HFFc6 (cell line): ENCODE measurements at places on chromosomes 6 and 20.

DNA sequence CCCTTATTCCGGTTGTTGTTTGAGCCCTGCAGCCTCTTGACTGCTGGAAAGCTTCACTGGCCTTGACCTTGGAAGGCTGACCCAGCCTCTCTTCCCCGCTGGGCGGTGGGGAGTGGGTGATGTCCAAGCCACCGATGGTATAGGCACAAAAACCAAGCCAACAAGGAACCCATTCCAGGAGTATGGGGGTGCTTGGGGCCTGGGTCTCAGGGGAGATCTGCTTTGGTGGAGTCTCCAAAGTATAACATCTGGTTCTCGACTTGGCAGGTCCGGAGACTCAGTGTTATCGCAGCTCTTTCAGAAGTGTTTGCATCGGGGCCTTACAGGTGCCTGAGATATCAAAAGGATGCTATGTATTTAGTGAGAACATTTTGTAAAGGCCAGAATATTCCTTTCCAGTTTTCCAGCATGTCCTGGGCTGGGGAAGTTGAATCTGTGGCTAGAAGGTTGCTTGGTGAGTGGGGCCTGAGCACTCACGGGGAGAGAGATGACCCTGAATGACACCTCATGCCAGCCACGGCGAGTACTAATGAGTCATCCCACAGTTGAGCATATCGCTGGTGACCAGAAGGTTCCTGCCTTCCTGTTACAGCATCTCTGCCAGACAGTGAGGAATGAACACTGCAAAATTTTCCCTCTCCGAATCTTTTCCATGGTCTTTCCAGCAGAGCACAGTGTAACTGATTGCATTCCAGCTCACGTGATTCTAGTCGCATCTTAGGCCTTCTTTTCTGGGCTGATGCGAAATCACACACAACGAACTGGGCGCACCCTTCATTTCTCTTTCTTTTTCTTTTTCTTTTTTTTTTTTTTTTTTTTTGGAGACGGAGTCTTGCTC is 133.9 kb downstream of the ZDHHC14 start:
- H3K4me1 ChIP-seq: peaks cover 21% of the 10 kb centered on the region
- peak overlapping the region; percentile 72 for H3K27ac ChIP-seq
- peaks cover 5% of the 10 kb centered on the region; the same call in 1 of the 2 replicates for H3K36me3 ChIP-seq
- H3K27me3 ChIP-seq: no peaks in the 10 kb centered on the region
- peak overlapping the region; percentile 44 for H3K4me3 ChIP-seq

- H3K27ac ChIP-seq: peak overlapping the region; percentile 47
- peak; percentile 95 for DNase-seq
- no peaks in the 10 kb centered on the region for H3K27me3 ChIP-seq
- no peak overlapping the region for H3K4me3 ChIP-seq
Observed at GRCh38 chr6:149026530-149026942, 279.7 kb downstream of the UST start.

DNA sequence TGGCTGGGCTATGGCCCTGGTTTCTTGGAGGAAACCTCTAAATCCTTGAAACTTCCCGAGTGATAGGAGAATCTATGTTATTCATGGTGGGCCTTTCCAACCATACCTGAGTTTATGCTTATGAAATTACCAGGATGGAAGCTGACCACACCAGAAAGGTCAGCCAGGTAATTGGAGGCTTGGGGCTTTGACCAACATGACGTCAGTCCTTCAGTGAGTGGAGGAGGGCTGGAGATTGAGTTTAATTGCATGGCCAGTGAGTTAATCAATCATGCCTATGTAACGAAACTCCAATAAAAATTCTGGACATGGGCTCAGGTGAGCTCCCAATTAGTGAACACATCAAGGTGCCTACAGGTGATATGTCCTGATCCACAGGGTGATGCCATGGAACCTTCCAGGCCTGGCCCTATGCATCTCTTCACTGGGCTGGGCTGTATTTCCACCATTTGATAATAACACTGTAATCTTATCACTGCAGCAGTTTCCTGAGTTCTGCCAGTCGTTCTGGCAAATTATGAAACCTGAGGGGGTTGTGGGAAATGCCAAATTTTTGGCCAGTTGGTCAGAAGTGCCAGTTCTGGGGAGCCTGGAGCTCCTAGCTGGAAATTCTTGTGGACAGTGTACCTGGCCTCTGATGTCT is 106.5 kb downstream of the CDH26 start:
- H3K27me3 ChIP-seq: peaks cover 22% of the 10 kb centered on the region
- no peak overlapping the region for H3K27ac ChIP-seq
- H3K4me3 ChIP-seq: no peak overlapping the region

DNA sequence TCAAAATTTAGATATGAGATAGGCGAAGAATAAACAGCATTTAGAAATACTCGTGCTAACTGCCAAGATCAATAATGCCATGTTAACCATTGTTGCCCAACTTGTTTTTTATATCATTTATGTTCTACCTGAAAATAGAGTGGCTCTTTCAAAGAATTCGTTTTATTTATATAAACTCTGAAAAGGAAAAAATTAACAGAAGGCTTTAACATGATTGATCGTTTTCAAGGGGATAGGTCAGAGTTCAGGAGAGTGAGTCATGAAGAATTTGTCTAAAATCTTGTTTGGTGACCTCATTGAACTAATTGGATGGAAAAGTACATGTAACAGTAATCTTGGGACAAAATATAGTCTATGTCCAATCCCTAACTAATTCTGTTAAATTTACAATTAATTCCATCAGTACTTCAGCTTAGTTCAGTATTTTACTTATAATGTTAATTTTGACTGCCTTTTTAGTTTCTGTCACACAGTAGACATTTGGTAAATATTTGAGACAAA is 11.1 kb upstream of the ELOVL2 start:
- no peak for DNase-seq
- H3K4me3 ChIP-seq: no peak overlapping the region
- H3K27ac ChIP-seq: no peak overlapping the region
- no peaks in the 10 kb centered on the region for H3K36me3 ChIP-seq

DNA sequence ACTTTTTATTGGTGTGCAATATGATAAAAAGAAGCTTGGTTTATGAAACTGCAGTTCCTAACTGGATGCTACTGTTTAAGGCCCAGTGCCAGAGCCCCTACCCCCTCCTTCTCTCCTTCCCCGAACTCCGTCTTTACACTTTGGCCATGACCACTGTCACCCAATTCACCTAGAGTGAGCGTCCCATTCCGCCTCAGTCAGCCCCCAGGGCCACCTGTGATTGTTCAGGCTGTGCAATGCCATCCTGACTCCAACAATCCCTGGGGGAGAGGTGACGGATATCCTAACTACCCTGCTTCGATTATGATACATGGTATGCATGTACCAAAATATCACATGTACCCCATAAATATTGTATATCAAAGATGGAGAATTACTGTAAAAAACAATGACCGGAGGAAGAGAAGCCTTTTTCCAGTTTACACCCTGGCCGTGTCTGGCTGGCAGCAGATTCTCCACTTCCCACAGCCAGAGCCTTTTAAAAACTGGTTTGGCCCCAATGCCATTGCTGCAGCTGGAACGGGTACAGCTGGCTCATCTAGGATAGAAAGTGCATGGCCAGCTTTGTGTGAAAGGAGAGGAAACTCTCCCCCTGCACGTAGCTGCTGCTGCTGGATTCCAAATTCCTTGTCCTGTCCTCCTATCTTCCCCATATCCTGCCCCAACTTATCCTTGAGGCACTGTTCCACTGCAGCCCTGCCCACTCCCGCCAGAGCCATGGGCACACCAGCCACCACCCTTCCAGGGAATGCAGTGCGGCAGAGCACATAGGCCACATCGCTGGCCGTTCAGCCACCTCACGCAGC is 99.7 kb downstream of the JPH2 start:
- DNase-seq: no peak
- no peak overlapping the region for H3K27ac ChIP-seq
- H3K27me3 ChIP-seq: no peaks in the 10 kb centered on the region
- H3K4me3 ChIP-seq: no peak overlapping the region
- peaks cover 42% of the 10 kb centered on the region for H3K4me1 ChIP-seq
- H3K36me3 ChIP-seq: no peaks in the 10 kb centered on the region

- H3K27me3 ChIP-seq: no peaks in the 10 kb centered on the region
- no peaks in the 10 kb centered on the region for H3K4me1 ChIP-seq
- H3K4me3 ChIP-seq: no peak overlapping the region
- no peaks in the 10 kb centered on the region for H3K36me3 ChIP-seq
- DNase-seq: no peak
Observed at GRCh38 chr20:40197691-40198090, 491.3 kb downstream of the MAFB start.

- H3K27me3 ChIP-seq: no peaks in the 10 kb centered on the region
- no peak overlapping the region for H3K4me3 ChIP-seq
Observed at GRCh38 chr6:52263709-52264540, 19.6 kb upstream of the IL17F start.

GRCh38 chr6:149463781-149464180 is 21.0 kb downstream of the ZC3H12D start:
- H3K27ac ChIP-seq: no peak overlapping the region
- peaks cover 4% of the 10 kb centered on the region for H3K27me3 ChIP-seq
- peak; percentile 10 for DNase-seq

DNA sequence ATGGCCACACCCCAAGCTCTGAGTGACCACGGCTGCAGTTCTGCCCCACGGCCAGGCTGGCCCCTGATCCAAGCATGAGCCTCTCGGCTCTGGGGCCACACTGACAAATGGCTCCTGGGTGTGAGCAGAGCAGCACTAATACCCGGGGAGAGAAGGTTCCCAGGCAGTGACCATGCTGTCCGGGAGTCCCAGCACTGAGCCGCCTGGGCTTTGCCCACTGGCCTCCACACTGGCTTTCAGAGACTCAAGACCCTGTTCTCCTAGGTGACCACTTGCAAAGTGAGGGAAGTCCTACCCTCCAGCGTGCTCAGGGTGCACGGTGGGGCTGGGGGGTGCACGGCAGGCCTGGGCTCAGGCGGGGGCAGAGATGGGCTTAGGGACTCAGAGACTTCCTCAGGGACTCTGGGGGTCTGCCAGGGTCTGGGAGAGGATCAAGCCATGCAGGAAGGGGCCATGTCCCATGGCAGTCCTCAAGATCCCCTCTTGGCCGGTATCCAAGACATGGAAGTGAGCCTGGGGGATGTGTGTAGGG is 220.2 kb upstream of the RNF24 start:
- no peak overlapping the region for H3K4me3 ChIP-seq
- no peak overlapping the region for H3K27ac ChIP-seq
- peaks cover 47% of the 10 kb centered on the region for H3K36me3 ChIP-seq
- DNase-seq: no peak
- peaks cover 28% of the 10 kb centered on the region for H3K4me1 ChIP-seq
- H3K27me3 ChIP-seq: no peaks in the 10 kb centered on the region; the same call in 1 of the 2 replicates

DNA sequence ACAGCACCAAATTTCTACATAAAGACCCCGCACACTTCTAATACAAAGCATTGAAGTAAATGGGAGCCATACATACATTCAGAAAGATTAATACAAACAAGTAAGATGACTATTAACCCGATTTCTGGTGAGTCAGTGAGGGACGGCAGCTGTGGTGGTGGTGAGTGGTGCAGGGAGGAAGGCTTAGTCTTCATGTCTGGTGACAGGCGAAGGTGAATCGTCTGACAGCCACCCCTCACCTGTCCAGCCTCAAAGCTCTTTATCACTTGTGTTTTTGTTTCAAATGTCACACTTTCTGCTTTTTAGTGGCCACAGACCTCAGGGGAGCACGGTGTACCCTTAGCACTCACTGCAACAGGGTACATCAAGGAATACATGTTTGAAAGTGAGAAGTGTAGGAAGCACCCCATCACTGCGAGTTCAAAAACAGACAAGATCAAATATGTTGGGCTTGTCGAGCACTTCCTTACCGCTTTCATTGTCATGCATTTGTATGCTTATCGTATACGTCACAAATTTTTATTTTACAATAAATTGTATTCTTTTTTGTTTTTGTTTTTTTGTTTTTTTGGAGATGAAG is 63.5 kb downstream of the IRF4 start:
- H3K27me3 ChIP-seq: peaks cover 5% of the 10 kb centered on the region
- DNase-seq: no peak
- no peak overlapping the region for H3K4me3 ChIP-seq
- no peaks in the 10 kb centered on the region for H3K4me1 ChIP-seq
- H3K36me3 ChIP-seq: no peaks in the 10 kb centered on the region

GRCh38 chr6:108210556-108210955 is 44.7 kb downstream of the NR2E1 start:
- DNase-seq: no peak
- H3K4me1 ChIP-seq: no peaks in the 10 kb centered on the region

DNA sequence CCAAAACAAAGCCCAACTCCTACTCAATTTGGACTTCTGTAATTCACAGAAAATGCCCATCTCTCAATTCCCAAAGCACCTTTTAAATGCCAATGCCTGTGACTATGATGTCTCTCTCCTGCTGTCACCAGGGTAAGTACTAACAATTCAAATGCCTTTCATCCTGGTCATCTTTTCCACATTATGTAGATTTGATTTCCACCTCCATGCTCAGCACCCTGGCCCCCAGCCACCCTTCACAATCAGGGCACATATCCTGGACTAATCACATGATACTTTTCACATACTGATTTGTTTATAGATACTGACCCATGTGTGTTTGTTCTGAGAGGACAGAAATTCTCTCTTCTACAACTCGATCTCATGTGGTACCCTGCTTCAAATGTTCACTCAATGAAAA is 236.3 kb downstream of the PTPRK start:
- peaks cover 19% of the 10 kb centered on the region for H3K4me1 ChIP-seq
- DNase-seq: no peak
- peaks cover 3% of the 10 kb centered on the region; the same call in 1 of the 2 replicates for H3K27me3 ChIP-seq
- peaks cover 21% of the 10 kb centered on the region for H3K36me3 ChIP-seq
- H3K27ac ChIP-seq: peak overlapping the region; percentile 35
- H3K4me3 ChIP-seq: no peak overlapping the region

- no peak for DNase-seq
- H3K4me3 ChIP-seq: no peak overlapping the region
- H3K27ac ChIP-seq: no peak overlapping the region
- H3K27me3 ChIP-seq: no peaks in the 10 kb centered on the region
Observed at GRCh38 chr6:162251257-162251656, 476.3 kb downstream of the PRKN start.

- H3K4me3 ChIP-seq: no peak overlapping the region
- no peak overlapping the region for H3K27ac ChIP-seq
- no peaks in the 10 kb centered on the region for H3K4me1 ChIP-seq
- DNase-seq: peak; percentile 19
- H3K36me3 ChIP-seq: no peaks in the 10 kb centered on the region
- no peaks in the 10 kb centered on the region; the same call in 1 of the 2 replicates for H3K27me3 ChIP-seq
Observed at GRCh38 chr6:96626759-96627364, 63.9 kb downstream of the FHL5 start.

- H3K27me3 ChIP-seq: peaks cover 2% of the 10 kb centered on the region; the same call in 1 of the 2 replicates
- H3K4me1 ChIP-seq: peaks cover 53% of the 10 kb centered on the region
- peaks cover 9% of the 10 kb centered on the region; the same call in 1 of the 2 replicates for H3K36me3 ChIP-seq
- peak; percentile 83 for DNase-seq
- H3K4me3 ChIP-seq: peak overlapping the region; percentile 74
- H3K27ac ChIP-seq: peak overlapping the region; percentile 1; the same call in 1 of the 2 replicates
Observed at GRCh38 chr20:34312544-34313217, 9.5 kb upstream of the AHCY start.

DNA sequence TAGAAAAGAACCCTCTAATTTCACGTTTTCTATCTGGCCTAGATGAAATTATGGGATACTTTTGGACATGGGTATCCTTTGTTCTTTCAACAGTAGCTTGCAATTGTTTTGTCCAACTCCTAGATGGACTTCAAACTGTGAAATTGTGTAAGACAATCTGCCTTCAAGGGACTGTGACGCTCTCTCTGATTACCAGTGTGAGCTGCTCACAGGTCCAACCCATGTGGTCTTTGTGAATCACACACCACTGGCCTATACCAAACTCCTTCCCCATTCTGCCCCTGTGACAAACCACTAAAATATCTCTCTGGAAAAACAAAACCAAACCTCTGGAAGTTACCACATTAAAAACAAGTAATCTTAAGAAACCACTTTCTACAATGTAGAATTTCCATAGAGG is 59.5 kb downstream of the NINL start:
- peak overlapping the region; percentile 68 for H3K4me3 ChIP-seq
- H3K27me3 ChIP-seq: no peaks in the 10 kb centered on the region
- peaks cover 40% of the 10 kb centered on the region for H3K4me1 ChIP-seq
- 0 out of 2 replicates have a peak, but pooled peaks cover 6% of the 10 kb centered on the region for H3K36me3 ChIP-seq
- H3K27ac ChIP-seq: peak overlapping the region; percentile 96
